Smooth muscle cell of trachea (primary cell): ENCODE measurements at places on chromosomes 1 and 21. TPM values are rescaled to one million over a fixed set of nuclear protein-coding genes. Genes with fewer than 3 reads are reported as not detected.

The SUMO3 gene
- 92.6 and 145 TPM in 2 replicates for total RNA-seq

The KCNT2 gene
- total RNA-seq, result 2.3 and 2.5 TPM in 2 replicates

The BEST4 gene
- 0.33 TPM in 1 of 2 replicates, not detected in the other for total RNA-seq

The PLA2G2D gene
- total RNA-seq, result not detected in 2 replicates

The ILF2 gene
- 148 and 229 TPM in 2 replicates for total RNA-seq

The PHLDA3 gene
- 99.2 and 254 TPM in 2 replicates for total RNA-seq

The S100A6 gene
- total RNA-seq, result 1,776 and 1,851 TPM in 2 replicates

The REN gene
- 0.15 TPM in 1 of 2 replicates, not detected in the other for total RNA-seq

The TMOD4 gene
- 0.17 and 0.29 TPM in 2 replicates for total RNA-seq

The FOXD3 gene
- not detected in 2 replicates for total RNA-seq

The BNIPL gene
- total RNA-seq, result under 0.01 and 0.17 TPM in 2 replicates

The XKR8 gene
- total RNA-seq, result 7.4 and 8.9 TPM in 2 replicates

The KRTAP13-2 gene
- not detected in 2 replicates for total RNA-seq

The MSH4 gene
- total RNA-seq, result under 0.01 and 0.33 TPM in 2 replicates

The ANGPTL1 gene
- total RNA-seq, result 1.8 and 8.1 TPM in 2 replicates

The CELA2A gene
- total RNA-seq, result not detected in 2 replicates

The MX2 gene
- 1.8 and 3.6 TPM in 2 replicates for total RNA-seq

The SERPINC1 gene
- 0.17 TPM in 1 of 2 replicates, not detected in the other for total RNA-seq

The ATP6V1G3 gene
- total RNA-seq, result not detected in 2 replicates

The GJA9 gene
- under 0.01 TPM in 1 of 2 replicates, not detected in the other for total RNA-seq

The CRYZ gene
- total RNA-seq, result 25.6 and 84.2 TPM in 2 replicates

The VANGL1 gene
- total RNA-seq, result 9.5 and 11.9 TPM in 2 replicates

The AMIGO1 gene
- total RNA-seq, result 1.0 and 3.6 TPM in 2 replicates
